ENCODE measurements at places on chromosomes 16 and 17.

- DNase-seq, result peak; percentile 54
Measured at GRCh38 chr17:37239690-37240334, 136.0 kb upstream of the C17orf78 start.

GRCh38 chr16:22270525-22270924, 26.7 kb upstream of the POLR3E start:
- DNase-seq, result peak; percentile 13

DNA sequence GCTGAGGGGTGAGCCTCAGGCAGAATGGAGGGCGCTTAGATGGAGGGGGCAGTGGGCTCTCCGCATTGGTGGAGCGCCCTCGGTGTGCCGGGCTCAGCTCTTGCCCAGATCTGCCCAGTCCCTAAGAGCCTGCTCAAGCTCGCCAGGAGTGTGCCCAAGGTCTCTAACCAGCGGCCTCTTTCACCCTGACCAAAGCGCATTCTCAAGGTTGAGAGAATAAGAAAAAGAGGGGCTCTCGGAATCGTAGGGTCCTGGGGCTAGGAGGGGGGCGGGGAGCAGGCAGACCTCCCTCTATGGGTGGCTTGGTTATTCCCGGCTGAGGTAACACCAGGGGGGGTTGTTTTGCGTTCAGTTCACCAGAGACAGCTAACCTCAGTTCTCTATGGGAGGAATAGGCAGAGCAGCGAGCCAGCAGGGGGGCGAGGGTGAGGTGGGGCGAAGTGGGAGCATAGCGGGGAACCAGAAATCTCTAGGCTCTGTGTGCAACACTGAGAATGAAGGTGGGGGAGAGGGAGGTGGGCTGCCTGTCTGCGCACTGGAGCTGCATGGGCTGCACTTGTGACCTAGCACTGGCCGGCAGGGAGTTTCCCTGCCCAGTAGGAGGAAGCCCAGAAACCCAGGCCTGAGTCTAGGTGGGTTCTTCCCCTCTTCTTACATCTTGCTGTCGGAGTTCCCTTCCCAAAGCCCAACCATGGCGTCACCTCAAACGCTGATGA, 3.0 kb downstream of the TMEM132E start:
- no peak for DNase-seq

DNA sequence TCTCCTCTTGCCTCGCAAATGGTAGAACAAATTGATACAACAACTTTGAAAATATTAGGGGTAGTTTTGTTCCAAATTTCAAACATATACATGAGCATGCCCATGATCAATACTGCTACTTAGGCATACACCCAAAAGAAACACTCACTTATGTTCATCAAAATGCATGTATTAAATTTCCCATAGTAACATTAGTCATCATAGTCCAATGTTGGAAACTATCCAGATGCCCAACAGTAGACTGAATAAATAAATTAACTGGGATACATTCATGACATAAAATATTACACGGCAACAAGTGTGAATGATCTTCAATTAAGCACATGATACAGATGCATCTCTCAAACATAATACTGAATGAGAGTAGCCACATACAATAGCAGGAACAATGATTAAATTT, 391.6 kb downstream of the CDH11 start:
- no peak for DNase-seq

- no peak for DNase-seq
Measured at GRCh38 chr16:89582614-89583196, 7.1 kb downstream of the CPNE7 start.

GRCh38 chr16:85426806-85427205, 186.3 kb upstream of the GSE1 start:
- DNase-seq, result no peak

GRCh38 chr17:14113137-14113536, 43.8 kb downstream of the COX10 start:
- DNase-seq, result no peak

DNA sequence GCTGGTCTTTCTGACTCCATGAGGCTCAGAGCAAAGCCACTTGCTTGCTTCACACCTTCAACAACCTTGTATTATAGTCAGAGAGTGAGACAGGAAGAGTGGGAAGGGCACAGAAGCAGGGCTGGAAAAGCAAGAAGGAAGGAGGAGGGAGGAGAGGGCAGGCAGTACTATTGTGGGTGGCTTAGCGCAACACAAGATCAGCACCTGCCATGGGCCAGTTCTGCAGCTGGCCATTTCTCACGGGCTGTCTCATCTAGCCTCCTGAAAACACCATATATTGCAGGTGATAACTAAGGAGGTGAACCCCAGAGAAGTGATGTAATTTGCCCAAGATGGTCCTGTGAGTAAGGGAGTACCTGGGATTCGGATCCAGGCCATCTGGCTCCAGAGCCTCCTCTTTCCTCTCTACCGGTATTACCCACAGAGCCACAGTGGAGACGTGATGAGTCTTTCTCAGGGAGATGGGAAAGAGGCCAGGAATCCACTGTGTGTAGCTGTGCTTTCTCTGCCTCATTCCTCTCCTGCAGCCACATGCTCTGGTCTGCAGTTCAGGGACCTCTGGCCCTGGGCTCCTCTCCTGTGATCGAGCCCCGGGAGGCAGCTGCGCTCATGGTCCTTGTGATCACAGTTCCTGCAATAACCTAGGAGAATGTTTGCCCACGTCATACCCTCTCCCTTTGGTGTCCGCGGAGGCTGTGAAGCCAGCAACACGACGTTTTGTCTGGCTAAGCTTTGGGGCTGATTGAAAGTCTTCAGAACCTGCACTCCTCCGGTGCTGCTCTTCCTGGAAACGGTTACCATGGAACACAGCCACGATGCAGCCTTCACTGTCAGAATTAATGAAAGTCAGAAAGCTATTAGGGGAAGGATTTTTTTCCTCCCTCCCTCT, 178.1 kb upstream of the CCL2 start:
- DNase-seq, result no peak

- DNase-seq, result no peak
Measured at GRCh38 chr16:54417384-54417783, 130.8 kb upstream of the IRX3 start.

- DNase-seq, result peak; percentile 72
Measured at GRCh38 chr16:65181071-65181561, 59.3 kb upstream of the CDH11 start.

DNA sequence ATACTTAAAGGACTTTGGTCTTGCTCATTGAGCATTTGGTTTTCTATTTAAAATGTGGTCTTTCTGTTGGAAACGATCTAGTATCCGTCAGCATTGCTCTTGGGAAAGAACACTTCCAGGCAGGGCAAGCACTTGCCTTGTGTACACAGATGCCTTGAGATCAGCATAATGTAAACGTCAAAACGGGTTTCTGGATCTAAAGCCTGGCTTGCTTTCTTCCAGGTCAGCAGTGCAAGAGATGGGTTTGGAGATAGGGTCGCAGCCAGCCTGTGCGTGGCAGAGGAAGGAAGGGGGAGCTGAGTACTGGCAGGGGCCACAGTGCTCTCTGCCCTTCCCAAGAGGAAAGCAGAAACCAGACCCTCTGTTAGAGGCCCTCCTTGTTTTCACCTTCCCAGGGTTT, 175.5 kb downstream of the LGALS9B start:
- no peak for DNase-seq
